ENCODE measurements at places on chromosomes 11 and 22.

- peak; percentile 15 for DNase-seq
These were observed 2.7 kb upstream of the SCUBE1 start for GRCh38 chr22:43345761-43346301.

DNA sequence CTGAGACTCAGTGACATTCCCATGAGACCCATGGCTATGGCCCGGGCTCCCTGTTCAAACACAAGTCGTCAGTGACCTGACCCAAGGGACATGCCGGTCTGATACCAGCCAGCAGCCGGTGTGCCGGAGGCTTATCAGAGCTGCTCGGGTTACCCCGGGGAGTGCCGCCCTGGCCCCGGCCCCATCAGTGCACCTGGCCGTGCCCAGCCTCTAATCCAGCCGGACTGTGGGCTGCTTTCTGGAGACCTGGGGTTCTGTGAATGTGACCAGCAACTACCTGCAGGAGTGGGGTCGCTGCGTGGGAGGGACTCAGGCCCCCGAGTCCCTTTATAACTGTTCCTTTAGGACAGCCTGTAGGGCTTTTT, 52.7 kb downstream of the LINC01488 start:
- DNase-seq = no peak

- DNase-seq = no peak
These were observed 3.0 kb downstream of the ELMOD1 start for GRCh38 chr11:107593951-107594350.

DNA sequence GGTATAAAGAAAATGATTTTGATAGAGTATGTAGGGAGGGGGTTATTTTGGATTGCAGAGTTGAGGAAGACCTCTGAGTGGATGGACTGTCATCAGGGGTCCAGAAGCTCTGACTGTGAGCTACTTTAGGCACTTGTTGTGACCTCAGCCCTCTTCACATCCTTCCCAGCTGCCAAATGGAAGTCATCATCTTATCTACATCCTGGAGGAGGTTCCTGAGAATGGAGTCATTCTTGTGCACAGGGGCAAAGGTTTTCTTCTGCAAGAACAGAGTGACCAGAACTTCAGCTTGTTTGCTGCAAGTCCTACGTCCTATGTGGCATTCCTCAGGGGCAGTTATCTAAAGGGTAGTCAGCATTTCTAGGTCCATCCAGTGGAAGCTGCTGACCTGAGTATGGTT, 393.8 kb downstream of the AASDHPPT start:
- DNase-seq = no peak

- no peak for DNase-seq
These were observed 191.2 kb downstream of the CWF19L2 start for GRCh38 chr11:107266455-107266854.

DNA sequence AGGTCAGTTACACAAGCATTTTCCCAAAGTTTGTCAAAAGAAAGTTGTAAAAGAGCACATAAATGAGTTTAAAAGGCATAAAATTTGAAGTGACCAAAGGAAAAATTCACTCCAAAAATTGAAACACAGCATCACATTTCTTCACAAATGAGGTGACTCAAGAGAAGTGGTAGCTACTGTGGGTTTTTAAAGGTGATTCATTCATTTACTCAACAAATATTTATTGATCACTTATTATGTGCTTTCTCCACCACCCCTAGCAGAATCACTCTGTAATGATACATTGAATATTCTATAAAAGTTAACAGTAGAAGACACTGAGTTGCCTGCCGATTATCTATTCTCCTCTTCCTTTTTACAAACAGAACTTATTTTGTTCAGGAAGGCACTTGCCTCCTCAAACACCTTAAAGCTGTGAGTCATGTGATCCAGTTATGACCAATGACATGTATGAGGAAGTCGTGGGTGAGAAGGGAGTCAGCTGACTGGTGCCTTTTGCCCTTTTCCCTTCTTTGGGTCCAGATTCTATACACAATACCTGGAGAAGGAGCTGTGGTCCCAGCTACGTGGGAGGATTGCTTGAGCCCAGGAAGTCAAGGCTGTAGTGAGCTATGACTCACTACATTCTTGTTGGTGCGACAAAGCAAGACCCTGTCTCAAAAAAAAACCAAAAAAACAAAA, 67.7 kb upstream of the CLNS1A start:
- no peak for DNase-seq

- no peak for DNase-seq
These were observed 445.1 kb upstream of the ISX start for GRCh38 chr22:34620832-34621231.

GRCh38 chr11:32105871-32106560, 15.1 kb downstream of the RCN1 start:
- DNase-seq = no peak

- DNase-seq = peak; percentile 32
These were observed 84.0 kb upstream of the RCN1 start for GRCh38 chr11:32006799-32007388.

DNA sequence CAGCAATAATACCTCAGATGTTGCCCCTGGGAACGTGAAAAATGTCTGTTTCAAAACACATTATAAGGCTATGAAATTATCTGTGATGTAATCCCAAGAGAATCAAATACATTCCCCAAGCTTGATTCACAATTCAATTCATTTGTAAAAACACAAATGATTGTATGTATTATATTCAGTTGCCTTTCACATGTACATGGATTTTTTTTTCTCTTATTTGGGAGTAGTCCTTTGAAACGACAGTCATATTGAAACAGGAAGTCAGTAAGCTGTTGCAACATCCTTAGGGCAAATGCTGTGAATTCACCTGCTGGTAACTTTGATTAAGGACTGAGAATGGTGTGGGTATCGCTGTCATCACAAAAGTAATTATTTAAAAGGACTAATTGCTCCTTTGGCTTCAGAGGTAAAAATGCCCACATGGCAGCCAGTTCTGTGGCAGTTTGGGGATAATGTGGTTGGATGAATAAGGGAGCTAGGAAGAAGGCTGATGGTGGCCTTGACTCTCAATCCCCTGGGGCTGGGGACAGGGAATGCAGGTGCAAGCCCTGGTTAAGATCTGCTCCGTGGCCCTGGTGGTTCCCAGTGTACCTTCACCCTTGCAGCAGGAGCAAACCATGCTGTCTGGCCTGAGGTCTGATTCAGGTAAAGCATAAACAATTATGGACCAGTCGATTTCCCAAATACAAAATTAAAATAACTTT, 13.2 kb downstream of the EHF start:
- no peak for DNase-seq

- no peak for DNase-seq
These were observed 4.6 kb downstream of the MRPL49 start for GRCh38 chr11:65126624-65127274.

GRCh38 chr11:1202776-1203504, 19.9 kb upstream of the MUC5B start:
- DNase-seq = peak; percentile 68

DNA sequence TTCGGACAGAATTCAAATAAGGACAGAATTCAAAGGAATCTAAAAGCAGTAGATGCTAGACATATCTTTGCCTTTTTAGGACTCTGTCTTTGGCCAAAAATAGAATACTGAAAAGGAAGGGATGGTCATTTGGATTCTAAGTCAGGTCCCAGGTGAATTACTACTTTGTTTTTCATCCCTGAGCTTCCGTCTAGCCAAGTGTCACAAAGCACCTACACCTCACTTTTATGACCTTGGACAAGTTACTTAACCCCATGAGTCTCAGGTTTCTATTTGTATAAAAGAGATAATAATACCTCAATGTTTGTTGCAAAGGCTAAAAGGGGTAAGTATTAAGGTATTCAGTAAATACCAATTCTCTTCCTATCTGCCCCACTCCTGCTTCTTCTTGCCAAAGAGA, 7.3 kb downstream of the KIF18A start:
- no peak for DNase-seq

DNA sequence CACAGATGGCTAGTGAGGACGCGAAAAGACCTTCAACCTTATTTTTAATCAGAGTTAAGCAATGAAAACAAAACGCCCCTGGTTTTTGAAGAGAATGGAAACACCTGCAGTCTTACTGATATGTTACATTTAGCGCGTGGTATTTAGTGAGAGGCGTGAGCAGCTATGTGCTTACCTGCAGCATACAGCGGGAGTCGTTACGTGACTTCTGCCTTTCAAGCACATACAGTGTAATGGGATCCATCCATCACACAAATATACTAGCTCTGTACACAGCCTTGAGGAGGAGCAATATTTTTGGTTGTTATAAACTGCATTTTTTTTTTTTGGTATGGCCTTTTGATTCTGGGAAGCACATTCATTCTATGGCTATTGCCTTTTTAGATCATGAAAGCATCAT, 5.5 kb downstream of the KRTAP5-2 start:
- no peak for DNase-seq

GRCh38 chr22:31583861-31584485, 78.0 kb downstream of the PISD start:
- DNase-seq = no peak

GRCh38 chr11:99795999-99796398, 775.2 kb downstream of the CNTN5 start:
- no peak for DNase-seq

DNA sequence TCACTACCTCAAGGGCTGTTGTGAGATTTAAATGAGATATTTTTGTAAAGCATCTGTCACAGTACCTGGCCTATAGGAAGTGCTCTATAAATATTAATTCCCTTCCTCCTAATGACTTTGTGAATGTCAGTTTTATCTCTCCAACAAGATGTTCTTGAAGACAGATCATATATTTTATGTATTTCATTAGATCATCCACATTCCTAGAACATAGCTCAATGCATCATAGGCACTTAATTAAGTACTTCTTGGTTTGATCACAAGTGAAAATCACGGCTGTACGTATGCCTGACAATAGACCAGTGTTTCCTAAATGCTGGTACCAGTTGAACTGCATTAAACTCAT, 49.9 kb downstream of the RAB30 start:
- DNase-seq = no peak

GRCh38 chr22:22576244-22576988, 17.4 kb upstream of the PRAME start:
- DNase-seq = peak; percentile 40

DNA sequence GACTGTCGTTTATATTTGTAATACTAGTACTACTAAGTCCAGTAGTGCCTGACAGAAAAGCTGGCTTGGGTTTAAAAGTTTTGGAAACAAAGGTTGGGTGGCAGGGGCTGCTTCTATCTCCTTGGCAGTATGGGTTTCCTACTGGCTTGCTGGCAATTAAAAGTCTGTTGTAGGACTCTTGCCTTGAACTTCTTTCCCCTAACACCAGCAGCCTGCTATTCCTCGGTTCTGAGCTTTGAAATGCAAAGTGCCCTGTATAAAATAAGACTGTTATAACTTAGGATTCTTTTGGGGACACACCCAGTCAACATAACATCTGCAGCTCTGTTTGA, 1.3 kb downstream of the RNF169 start:
- peak; percentile 31 for DNase-seq

DNA sequence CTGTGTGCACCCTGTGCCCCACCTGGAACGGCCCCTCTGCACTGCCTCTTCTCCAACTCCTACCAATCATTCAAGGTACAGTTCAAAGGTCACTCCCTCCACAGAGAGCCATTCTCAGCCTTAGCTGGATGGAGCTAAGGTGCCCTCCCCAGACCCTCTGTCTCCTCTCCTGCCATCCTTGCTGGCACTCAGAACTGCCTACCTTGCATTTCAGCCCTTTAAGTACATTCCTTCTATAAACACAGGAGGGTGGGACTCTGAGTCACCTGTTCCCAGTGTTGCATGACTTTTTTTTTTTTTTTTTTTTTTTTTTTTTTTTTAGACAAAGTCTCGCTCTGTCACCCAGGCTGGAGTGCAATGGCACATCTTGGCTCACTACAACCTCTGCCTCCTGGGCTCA, 8.6 kb downstream of the TTLL1 start:
- DNase-seq = no peak

GRCh38 chr22:44888491-44889254, 121.1 kb downstream of the PHF21B start:
- DNase-seq = no peak

DNA sequence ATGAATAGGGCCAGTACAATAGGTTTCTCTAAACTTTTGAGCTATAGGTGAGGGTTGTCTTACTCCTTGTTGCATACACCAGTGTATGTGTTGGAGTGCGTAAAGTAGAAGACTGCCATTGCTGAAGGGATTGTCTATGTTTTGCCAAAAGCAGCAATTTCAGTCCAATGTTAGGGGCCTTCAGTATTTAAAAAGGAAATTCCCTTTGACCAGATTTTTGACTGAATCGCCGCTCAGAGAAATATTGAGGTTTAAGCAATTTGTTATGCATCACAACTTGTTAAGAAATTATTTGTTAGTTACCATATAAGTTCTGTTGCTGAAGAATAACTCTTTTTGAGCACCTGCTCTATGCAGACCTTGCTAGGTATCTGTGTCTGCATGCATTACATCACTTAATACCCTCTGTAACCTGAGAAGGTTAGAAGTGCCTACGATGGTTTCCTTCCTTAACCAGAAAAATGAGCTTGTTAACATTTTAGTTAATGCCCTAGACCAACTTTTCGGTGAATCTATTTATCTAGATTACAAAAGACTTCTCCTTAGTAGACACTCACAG, 33.9 kb downstream of the MMP20 start:
- DNase-seq = no peak

DNA sequence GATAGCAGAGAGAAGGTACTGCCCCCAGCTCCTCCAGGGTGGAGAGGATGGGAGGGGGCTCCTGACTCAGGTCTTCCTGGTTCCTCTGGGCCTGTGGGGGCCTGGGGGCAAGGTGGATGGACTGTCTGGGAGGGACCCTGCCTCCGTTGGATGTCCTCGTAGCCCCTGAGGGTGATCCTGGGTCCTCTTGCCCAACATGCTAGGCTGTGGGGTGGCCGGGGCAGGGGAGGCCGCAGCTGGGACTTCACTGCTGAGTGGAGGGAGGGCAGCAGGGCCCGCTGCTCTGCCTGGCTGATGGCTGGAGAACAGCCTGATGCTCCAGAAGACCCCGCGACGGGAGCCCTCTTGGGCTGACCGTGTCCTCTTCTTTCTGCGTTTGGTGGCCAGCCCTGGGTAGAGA, 13.4 kb downstream of the FRMD8 start:
- no peak for DNase-seq

DNA sequence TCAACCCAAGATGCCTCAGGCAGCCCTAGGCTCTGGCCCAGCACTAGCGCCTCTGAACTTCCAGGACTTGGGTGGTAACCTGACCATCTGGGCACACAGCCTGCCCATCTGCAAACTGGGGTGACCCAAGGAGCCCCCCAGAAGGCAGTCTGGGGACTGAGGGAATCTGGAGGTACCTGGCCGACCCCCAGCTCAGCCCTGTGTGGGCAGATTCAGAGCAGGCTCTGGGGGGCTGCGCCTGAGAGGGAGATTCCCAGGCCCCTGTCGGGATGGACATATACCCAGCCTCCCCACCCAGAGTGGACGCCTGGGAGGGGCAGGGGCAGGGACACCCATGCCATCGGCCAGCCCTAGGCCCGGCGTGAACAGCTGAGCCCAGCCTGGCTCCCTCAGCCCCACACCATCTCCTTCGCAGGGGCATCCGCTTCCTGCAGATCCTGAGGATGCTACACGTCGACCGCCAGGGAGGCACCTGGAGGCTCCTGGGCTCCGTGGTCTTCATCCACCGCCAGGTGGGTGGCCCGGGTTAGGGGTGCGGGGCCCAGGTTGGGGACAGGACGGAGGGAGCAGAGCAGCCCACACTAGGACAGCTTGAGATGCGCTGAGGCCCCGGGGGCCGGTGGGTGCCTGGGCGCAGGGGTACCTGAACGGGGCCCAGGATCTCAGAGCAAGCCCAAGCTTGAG, 126.9 kb downstream of the KCNQ1 start:
- no peak for DNase-seq

- DNase-seq = no peak
These were observed 17.4 kb downstream of the TP53AIP1 start for GRCh38 chr11:128925250-128925600.

- DNase-seq = no peak
These were observed 27.4 kb downstream of the MOB2 start for GRCh38 chr11:1459219-1459575.

Data from erythroblast (primary cell).